ENCODE measurements at places on chromosomes 4 and X. TPM values are rescaled to one million over a fixed set of nuclear protein-coding genes. Genes with fewer than 3 reads are reported as not detected.

DNA sequence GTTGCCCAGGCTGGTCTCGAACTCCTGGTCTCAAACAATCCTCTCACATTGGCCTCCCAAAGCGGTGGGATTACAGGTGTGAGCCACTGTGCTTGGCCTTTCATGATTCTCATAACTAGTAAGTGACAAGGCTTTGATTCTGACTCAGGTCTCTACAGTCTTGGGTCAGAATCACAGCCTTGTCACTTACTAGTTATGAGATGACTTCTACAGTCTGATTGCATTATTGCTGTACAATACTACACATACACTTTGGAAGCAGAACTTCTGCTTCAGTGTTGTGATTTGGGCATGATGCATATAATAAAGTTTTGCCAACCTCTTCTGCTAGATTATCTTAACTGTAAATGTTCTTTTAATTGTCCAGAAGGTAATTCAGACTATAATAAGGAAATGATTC, 123.3 kb downstream of the KDM6A start:
- H3K27me3 ChIP-seq: no peaks in the 10 kb centered on the region
- DNase-seq: no peak
- H3K4me3 ChIP-seq: no peak overlapping the region
- H3K27ac ChIP-seq: no peak overlapping the region

DNA sequence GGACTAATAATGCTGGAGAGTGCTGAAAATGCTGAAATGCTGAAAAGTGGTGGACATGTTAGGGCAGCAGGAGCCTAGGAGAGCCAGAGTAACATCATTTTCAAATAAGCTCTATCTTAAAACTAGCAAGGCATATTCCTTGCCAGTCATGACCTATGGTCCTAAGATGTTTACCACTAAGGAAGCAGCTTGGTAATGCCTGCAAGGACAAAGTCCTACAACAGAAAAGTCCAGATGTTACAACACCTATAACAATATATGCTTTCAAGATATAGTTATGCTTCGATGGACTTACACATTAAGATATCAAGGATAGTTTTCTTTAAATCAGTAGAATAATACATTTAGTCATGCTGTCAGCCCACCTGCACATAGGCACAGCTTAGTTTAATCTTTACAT, 4.5 kb upstream of the ADH4 start:
- H3K4me1 ChIP-seq: no peaks in the 10 kb centered on the region
- H3K36me3 ChIP-seq: peaks cover 4% of the 10 kb centered on the region
- no peak overlapping the region for H3K4me3 ChIP-seq
- H3K27me3 ChIP-seq: no peaks in the 10 kb centered on the region
- no peak overlapping the region for H3K27ac ChIP-seq

DNA sequence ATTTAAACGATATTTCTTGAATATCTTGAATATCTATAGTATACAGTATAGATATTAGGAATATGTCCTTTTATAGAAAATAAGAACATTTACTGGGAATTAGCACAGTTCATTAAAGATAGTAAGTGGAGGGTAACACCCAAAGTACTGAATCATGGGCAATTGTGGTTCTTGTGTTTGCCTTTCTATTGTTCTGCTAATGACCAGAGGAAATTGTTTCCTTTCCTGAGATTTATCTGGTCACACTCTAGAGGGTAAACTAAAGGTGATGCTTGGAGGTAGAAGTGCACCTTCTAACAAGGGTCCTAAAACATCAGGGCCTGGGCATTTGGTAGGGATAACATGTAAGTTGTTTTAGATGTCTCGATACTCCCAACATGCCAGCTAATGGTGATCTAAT, 241.3 kb upstream of the SFRP2 start:
- no peak for DNase-seq
- H3K4me1 ChIP-seq: peaks cover 4% of the 10 kb centered on the region
- H3K27me3 ChIP-seq: peaks cover 6% of the 10 kb centered on the region
- H3K36me3 ChIP-seq: no peaks in the 10 kb centered on the region

Gene GRIA2
- total RNA-seq: 12.0 TPM

Gene POF1B
- total RNA-seq: 19.7 TPM

- peaks cover 9% of the 10 kb centered on the region for H3K4me1 ChIP-seq
- DNase-seq: no peak
These were observed 67.1 kb upstream of the HS3ST1 start for GRCh38 chr4:11495818-11496217.

Gene MAGEB17
- 0.26 TPM for total RNA-seq

Gene ARHGAP36
- 1.6 TPM for total RNA-seq

Gene C4orf46
- total RNA-seq: 17.5 TPM

Gene SULT1E1
- 64.9 TPM for total RNA-seq

All from type B pancreatic cell (in vitro differentiated cells).